ENCODE measurements at places on chromosomes 1 and 21.
A peak's percentile ranks its signal among the peaks of the same experiment; 100 is the strongest.

DNA sequence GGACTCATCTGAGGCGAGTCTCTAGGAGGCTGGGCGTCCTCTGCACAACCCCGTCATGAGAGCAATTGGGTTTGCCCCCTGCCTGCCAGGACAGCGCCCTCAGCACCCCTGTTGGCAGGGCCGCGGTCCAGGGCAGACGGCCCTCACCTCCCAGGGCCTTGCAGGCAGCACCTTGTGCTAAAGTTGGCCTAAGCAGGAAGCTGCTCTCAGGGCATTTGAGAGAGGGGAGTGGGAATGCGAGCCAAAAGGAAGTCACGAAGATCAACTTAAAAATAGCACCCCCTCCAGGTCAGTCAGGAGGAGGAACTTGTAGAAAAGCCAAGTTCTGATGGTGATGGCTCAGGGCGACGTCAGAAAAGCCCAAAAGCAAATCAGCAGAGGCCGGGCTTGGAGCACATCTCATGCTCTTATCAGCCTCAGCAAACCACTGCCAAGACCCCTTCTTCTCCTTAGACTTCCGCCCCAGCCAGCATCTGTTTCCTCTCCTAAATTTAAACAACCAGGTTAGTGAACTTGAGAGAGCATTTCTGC lies 12.6 kb upstream of the ADORA3 start:
- no peak for DNase-seq

- DNase-seq: no peak
These were observed 15.1 kb downstream of the ZBTB8B start for GRCh38 chr1:32480003-32480402.

- no peak for DNase-seq
These were observed 523.4 kb downstream of the PTBP2 start for GRCh38 chr1:97245026-97245425.

DNA sequence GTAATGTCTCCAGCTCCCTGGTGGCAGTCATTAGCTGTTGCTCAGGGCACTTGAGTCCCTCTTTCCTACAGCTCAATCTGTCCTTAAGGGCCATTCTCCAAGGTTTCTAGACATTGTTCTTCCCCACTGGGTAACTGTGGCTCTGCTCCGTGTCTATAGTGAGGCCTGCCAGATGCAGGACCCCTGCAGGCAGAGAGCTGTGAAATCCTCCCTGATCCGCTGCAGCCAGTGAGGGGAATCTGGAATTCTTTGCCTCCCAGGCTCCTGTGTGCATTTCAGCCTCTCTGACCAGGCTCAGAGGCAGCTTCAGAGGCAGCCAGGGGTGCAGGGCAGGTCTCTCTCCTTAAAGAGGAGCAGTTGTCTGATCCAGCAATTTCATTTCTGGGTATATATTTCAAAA lies 14.4 kb upstream of the IGSF21 start:
- no peak for DNase-seq

DNA sequence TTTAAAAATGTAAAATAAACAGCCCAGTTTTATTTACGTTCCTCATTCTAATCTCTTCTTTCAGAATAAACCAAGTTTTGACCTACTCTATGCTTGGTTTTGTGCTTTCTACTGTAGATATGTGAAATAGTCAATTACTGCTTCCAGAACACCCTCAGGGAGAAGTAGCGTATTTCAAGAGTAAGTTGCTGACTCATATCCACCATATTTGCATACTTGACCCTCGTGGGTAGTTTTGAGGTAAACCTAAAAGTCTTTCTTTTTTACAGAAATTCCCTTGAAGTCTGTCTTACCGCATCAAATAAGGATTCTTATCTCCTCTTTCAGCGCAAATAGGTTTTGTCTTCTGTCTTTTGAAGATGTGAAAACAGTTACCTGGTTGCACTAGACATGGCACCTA lies 1.4 kb upstream of the OR2L3 start:
- no peak for DNase-seq

- no peak for DNase-seq
These were observed 85.6 kb downstream of the VAV3 start for GRCh38 chr1:107879346-107879745.

DNA sequence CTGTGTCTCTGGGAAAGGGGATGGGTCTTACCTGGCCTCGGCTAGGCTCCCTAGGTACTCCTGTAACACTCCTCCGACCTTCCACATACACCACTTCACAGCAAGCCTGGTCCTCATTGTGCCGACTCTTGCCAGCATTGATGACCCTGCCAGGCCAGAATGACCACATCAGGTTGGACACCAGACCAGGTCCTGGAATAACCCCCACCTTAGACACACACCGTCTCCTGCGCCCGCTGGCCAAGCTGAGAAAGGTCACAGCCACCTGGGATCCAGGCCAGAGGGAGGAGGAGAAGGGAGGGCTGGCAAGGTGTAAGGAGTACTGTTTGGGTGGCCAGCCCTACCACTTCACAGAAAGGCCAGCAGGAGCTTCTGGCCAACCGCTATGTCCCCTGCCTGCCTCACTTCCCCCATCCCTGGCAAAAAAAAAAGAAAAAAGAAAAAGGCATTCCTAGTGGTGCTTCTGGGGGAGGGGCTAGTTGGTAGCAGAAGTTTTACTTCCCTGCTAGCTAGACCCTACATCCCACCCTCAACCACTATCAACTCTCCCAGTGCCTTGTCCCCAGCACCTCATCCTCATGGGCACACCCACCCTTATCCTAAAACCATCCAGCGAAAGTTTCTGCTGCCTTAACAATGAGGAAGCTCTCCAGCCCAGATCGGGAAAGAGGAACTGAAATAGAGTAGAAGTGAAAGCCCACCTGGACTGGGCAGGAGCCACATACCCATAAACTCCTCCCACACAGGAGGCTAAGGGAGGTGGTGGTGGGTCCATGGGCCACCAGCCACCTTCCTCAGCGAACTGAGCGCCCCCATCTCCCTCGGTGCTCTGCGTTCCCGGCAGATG lies 1.4 kb downstream of the PPM1J start:
- DNase-seq: no peak

GRCh38 chr21:43333298-43334062 lies 93.5 kb downstream of the SIK1 start:
- DNase-seq: peak; percentile 79

- no peak for DNase-seq
These were observed 107.0 kb upstream of the TLR5 start for GRCh38 chr1:223249854-223250631.

- DNase-seq: no peak
These were observed 1290.7 kb upstream of the ADGRL2 start for GRCh38 chr1:80509965-80510522.

GRCh38 chr1:30060738-30061137 lies 662.6 kb downstream of the MATN1 start:
- DNase-seq: no peak
